Stimulated activated CD8-positive, alpha-beta memory T cell treated with anti-CD3 and anti-CD28 coated beads, Interleukin-7, amount 100 ng/mL, for 1 hour (primary cell): ENCODE measurements at places on chromosomes 2 and 18.

- no peak for DNase-seq
Measured at GRCh38 chr18:57497372-57498294, 62.5 kb downstream of the ONECUT2 start.

DNA sequence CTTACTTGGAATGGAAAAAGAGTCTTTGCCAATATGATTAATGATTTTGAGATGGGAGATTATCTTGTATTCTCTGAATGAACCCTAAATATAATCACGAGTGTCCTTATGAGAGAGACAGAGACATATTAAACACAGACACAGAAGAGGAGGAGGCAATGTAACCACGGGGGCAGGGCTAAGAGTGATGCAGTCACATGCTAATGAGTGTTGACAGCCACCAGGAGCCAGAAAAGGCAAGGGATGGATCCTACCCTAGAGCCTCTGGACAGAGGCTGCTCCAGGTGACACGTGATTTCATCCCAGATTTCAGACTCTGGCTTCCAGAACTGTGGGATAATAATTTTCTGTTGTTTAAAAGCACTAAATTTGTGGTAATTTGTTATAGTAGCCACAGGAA is 679.6 kb downstream of the MBD2 start:
- no peak for DNase-seq

DNA sequence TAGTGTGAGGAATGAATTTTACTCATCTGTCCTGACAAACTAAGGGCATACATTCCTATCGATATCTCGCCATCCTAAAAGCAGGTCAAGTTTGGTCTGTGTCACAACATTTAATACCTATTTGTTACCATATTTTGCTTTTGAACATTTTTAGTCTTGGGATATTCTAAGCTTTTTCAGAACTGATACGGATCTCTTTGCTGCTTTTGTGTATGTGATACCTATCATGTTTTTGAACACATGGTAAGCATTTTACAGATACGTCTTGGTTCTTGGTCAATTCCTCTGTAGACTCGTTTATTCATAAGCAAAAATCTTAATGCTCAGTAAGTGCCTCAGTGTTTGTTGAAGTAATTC is 592 bp downstream of the ZNF397 start:
- no peak for DNase-seq

DNA sequence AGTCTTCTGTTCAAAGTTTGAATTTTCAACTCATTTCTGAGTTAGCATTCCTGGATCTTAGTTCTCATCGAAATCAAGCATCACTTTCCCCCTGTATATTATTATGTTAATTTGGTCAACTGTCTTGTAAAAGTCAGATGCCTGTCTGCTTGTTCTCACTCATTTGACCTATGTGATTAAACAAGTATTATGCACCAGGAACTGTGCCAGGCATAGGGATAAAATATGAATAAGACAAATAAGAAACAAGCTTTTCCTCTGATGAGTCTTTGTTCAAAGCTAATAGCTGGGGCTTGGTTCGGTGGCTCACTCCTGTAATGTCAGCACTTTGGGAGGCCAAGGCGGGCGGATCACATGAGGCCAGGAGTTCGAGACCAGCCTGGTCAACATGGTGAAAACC is 19.7 kb upstream of the EMILIN2 start:
- DNase-seq, result no peak
